ENCODE measurements at places on chromosomes 2 and 18.
A peak's percentile ranks its signal among the peaks of the same experiment; 100 is the strongest.

- DNase-seq, result no peak
Measured at GRCh38 chr2:29751390-29751789, 170.0 kb downstream of the ALK start.

- DNase-seq, result peak; percentile 12
Measured at GRCh38 chr2:37671816-37672103, 318 bp upstream of the CDC42EP3 start.

GRCh38 chr18:58838946-58839345 is 25.7 kb upstream of the ZNF532 start:
- no peak for DNase-seq

GRCh38 chr2:42309366-42309765 is 51.7 kb downstream of the COX7A2L start:
- no peak for DNase-seq

GRCh38 chr2:121242175-121242875 is 42.7 kb downstream of the TFCP2L1 start:
- no peak for DNase-seq

DNA sequence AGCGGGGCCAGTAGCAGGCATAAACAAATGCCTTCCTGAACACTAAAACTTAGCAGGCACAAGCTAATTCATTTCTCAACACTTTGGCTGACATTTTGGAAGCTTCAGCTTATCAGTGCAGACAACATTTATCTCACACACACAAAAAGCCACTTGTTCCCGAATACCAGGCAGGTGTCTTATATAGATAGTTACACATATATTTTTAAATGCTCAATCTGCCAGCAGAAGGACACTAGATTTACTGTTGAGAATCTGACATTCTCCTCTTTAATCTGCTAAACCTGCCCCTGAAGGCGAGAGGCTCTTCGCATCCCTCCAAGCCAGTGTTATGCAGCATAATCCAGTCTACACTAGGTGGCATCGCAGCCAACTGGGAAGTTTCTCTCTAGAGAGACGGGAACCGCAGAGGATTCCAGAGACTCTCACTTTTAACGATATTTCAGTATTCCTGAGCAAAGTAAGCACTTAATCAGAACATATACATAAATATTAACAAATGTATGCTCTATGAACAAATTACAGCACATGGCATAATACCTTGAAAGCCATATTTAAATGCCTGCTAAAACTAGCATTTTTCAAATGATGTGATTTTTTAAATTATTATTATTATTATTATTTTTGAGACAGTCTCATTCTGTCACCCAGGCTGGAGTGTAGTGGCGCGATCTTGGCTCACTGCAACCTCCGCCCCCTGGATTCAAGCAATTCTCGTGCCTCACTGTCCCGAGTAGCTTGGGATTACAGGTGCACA is 90.2 kb upstream of the SCG2 start:
- DNase-seq, result no peak

Data from stimulated activated CD4-positive, alpha-beta T cell treated with anti-CD3 and anti-CD28 coated beads, Interleukin-15, amount 100 ng/mL, for 1 hour (primary cell).